Transverse colon (tissue), 4 donors: ENCODE measurements at places on chromosomes 6 and 20. TPM values are rescaled to one million over a fixed set of nuclear protein-coding genes. Genes with fewer than 3 reads are reported as not detected.

Gene BPIFB2
- total RNA-seq, result not detected

- H3K27me3 ChIP-seq, result no peaks in the 10 kb centered on the region
- peaks cover 12% of the 10 kb centered on the region for H3K4me1 ChIP-seq
- no peaks in the 10 kb centered on the region for H3K36me3 ChIP-seq
- no peak overlapping the region for H3K4me3 ChIP-seq
- H3K27ac ChIP-seq, result no peak overlapping the region
- no peak for DNase-seq
These were observed 5.8 kb upstream of the STMND1 start for GRCh38 chr6:17096096-17096495.

GRCh38 chr6:27251112-27251605, 3.7 kb downstream of the PRSS16 start:
- peaks cover 76% of the 10 kb centered on the region for H3K27me3 ChIP-seq
- peak overlapping the region; percentile 93 for H3K27ac ChIP-seq
- peak overlapping the region; percentile 48 for H3K4me3 ChIP-seq
- DNase-seq, result peak; percentile 96
- peaks cover 16% of the 10 kb centered on the region for H3K4me1 ChIP-seq

Gene MACROD2
- total RNA-seq, result 10.1 TPM

DNA sequence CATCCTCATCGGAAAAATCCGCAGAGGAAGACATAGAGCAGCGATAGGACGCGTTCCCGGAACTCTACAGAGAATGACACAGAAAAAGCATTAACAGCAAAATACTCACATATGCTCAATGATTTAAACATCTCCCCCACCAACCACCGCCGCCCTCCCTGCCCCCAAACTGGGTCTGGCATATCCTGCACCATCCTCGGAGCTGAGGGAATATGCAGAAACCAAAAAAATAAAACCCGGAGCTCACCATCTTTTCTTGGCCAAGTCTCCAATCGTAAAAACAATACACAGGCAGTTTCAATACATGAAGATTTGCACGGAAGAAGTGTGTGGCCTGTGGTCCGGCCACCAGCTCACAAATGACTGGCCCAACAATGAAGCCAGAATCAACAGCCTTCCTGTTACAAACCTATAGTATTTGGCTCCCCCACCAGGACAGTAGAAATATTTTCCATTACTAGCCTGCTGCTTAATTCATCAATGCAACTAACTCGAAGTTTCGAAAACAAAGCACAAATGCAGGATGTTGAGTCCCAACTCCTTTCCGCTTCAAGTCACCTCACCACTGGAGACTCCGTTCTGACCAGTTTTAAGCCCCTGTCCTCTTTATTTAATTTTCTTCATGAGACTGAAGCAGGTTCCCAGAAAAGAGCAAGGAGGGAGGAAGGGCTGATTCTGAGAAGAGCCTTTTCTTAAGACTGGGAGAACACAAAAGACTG, 103.2 kb upstream of the BEND6 start:
- H3K27ac ChIP-seq, result peak overlapping the region; percentile 65
- H3K4me3 ChIP-seq, result no peak overlapping the region
- peaks cover 17% of the 10 kb centered on the region for H3K4me1 ChIP-seq

Gene HLA-DPB1
- 21.7 TPM for total RNA-seq

Gene TFAP2D
- total RNA-seq, result not detected

DNA sequence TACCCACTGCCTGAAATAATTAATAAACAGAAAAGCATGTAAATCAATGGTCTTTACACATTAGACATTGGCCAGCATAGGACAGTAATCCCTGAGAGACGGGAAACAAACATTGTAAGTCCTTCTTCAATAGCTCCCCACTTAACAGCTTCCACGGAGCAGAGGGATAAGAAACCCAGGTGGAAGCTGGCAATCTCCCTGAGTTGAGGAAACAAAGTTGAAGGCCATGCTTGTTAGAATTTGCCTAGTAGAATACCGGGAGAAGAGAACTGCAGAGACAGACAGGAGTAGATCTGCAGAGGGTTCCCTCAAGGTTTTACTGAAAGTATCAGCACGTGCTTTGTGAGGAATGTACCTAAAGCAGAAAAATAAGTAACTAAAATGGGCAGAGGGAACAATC, 33.9 kb downstream of the REV3L start:
- peaks cover 4% of the 10 kb centered on the region for H3K4me1 ChIP-seq
- no peak for DNase-seq
- no peaks in the 10 kb centered on the region for H3K36me3 ChIP-seq

- H3K27me3 ChIP-seq, result no peaks in the 10 kb centered on the region
- no peak overlapping the region for H3K27ac ChIP-seq
- H3K4me1 ChIP-seq, result no peaks in the 10 kb centered on the region
- no peak overlapping the region for H3K4me3 ChIP-seq
- no peak for DNase-seq
These were observed 7.2 kb upstream of the TRIB3 start for GRCh38 chr20:373171-373890.

- peak overlapping the region; percentile 51 for H3K27ac ChIP-seq
- H3K4me3 ChIP-seq, result no peak overlapping the region
- no peaks in the 10 kb centered on the region for H3K4me1 ChIP-seq
These were observed 20.4 kb downstream of the SIRPD start for GRCh38 chr20:1536893-1537730.

Gene TFAP2A
- total RNA-seq, result not detected

- no peaks in the 10 kb centered on the region for H3K36me3 ChIP-seq
- DNase-seq, result no peak
- H3K27ac ChIP-seq, result no peak overlapping the region
- H3K4me1 ChIP-seq, result peaks cover 2% of the 10 kb centered on the region
- H3K4me3 ChIP-seq, result no peak overlapping the region
These were observed 467.1 kb upstream of the HSF2 start for GRCh38 chr6:121932076-121932991.

GRCh38 chr6:28981431-28981832, 23.7 kb downstream of the ZNF311 start:
- peaks cover 19% of the 10 kb centered on the region for H3K4me1 ChIP-seq
- peak overlapping the region; percentile 47 for H3K4me3 ChIP-seq
- peaks cover 8% of the 10 kb centered on the region for H3K27me3 ChIP-seq
- H3K27ac ChIP-seq, result peak overlapping the region; percentile 79

- DNase-seq, result peak; percentile 26
- H3K36me3 ChIP-seq, result no peaks in the 10 kb centered on the region
- no peaks in the 10 kb centered on the region for H3K27me3 ChIP-seq
- H3K4me1 ChIP-seq, result peaks cover 22% of the 10 kb centered on the region
- no peak overlapping the region for H3K4me3 ChIP-seq
These were observed 58.1 kb downstream of the RPRD1B start for GRCh38 chr20:38091441-38092216.

- no peaks in the 10 kb centered on the region for H3K27me3 ChIP-seq
- H3K36me3 ChIP-seq, result no peaks in the 10 kb centered on the region
- DNase-seq, result no peak
- H3K4me1 ChIP-seq, result no peaks in the 10 kb centered on the region
- H3K4me3 ChIP-seq, result no peak overlapping the region
- H3K27ac ChIP-seq, result no peak overlapping the region
These were observed 109.9 kb downstream of the TMEM242 start for GRCh38 chr6:157213426-157213825.

Gene SEL1L2
- total RNA-seq, result not detected

- no peak for DNase-seq
- no peaks in the 10 kb centered on the region for H3K27me3 ChIP-seq
- H3K4me3 ChIP-seq, result no peak overlapping the region
- no peaks in the 10 kb centered on the region for H3K36me3 ChIP-seq
These were observed 129.3 kb downstream of the KLHL32 start for GRCh38 chr6:97053643-97054411.

- no peak overlapping the region for H3K4me3 ChIP-seq
- no peaks in the 10 kb centered on the region for H3K36me3 ChIP-seq
- DNase-seq, result no peak
These were observed 113.9 kb downstream of the SLC16A10 start for GRCh38 chr6:111201244-111201554.

Gene CD24
- 2,167 TPM for total RNA-seq
